Activated CD4-positive, alpha-beta T cell treated with anti-CD3 and anti-CD28 coated beads, Interleukin-2, Interleukin-6, amounts not matched to agents 100 ng/mL and 50 ng/mL, durations not matched to agents 16 hours and 8 hours (primary cell): ENCODE measurements at places on chromosomes 12 and 14.

- DNase-seq, result no peak
Measured at GRCh38 chr14:34536951-34537676, 2.4 kb downstream of the EAPP start.

- DNase-seq, result peak; percentile 86
Measured at GRCh38 chr12:67804168-67804567, 155.6 kb downstream of the DYRK2 start.

GRCh38 chr14:88225721-88226120 lies 97.3 kb downstream of the KCNK10 start:
- DNase-seq, result no peak

DNA sequence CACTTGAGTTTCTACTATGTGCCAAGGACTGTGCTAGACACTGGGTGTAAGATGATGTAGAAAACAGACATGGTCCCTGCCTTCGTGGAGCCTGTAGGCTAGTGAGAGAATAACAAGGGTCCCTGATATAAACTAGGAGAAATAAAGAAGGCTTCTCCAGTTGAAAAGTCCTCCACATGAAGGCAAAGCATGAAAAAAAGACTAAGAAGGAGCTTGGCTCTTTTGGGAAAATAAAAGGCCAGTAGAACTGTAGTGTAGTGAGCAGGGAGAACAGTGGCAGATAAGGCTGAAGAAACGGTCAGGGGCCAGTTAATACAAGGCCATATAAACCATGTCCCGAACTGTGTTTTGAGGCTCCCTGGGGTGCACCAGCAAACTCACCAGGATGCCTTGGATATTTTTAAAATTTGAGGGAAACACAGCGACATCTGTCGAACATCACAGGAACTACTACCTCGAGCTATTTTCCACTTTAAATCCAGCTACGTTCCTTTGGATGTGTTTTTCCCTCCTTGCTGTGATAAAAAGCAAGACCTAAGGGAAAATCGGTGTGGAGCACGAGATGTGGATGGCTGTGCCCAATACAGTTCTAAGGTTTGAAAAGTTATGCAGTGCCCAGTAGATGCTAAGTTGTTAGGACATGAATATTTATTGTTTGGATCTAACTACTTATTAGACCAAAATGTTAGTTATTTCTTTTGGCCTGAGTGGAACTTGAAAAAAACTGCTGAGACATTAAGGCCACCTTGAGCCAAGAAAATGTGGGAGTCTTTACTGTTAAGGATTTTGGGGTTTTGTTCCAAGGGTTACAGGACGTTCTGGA lies 8.5 kb upstream of the CFL2 start:
- DNase-seq, result peak; percentile 46

DNA sequence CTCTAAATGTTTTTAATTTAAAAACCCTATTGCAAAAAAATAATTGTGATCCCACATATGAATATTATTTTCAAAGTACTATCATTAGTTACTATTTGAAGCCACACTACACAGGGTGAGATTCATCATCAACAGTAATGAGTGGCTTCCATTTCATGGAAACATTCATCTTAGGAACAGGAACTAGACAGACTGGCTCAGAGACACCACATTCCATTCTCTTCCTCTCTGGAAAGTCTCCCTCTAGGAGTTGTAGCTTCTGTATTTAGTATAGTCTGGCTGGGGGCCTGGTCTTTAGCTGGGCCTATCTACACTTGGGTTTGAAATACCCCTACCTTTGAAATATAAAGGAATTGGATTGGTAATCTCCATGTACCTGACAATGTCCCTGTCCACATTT lies 6.2 kb upstream of the VDR start:
- no peak for DNase-seq

GRCh38 chr12:92988622-92989130 lies 59.6 kb upstream of the EEA1 start:
- DNase-seq, result no peak

DNA sequence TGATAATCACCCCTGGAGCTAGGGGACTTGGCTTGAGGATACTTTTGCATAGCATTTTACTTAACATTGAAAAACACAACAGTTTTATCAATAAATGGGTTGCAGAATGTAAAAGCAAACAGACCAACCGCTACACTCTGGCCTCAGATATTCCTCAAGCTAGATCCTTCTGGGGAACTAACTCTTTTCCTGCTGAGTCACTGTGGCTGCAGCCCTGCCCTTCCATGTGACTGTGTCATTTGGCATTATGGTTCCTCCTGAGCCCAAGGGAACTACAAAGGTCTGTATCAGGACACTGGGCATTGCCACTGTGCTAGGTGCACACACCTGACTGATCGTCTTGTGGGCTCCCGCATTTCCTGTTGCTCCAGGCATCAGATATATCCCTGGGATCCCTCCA lies 56.6 kb downstream of the TTC9 start:
- no peak for DNase-seq

DNA sequence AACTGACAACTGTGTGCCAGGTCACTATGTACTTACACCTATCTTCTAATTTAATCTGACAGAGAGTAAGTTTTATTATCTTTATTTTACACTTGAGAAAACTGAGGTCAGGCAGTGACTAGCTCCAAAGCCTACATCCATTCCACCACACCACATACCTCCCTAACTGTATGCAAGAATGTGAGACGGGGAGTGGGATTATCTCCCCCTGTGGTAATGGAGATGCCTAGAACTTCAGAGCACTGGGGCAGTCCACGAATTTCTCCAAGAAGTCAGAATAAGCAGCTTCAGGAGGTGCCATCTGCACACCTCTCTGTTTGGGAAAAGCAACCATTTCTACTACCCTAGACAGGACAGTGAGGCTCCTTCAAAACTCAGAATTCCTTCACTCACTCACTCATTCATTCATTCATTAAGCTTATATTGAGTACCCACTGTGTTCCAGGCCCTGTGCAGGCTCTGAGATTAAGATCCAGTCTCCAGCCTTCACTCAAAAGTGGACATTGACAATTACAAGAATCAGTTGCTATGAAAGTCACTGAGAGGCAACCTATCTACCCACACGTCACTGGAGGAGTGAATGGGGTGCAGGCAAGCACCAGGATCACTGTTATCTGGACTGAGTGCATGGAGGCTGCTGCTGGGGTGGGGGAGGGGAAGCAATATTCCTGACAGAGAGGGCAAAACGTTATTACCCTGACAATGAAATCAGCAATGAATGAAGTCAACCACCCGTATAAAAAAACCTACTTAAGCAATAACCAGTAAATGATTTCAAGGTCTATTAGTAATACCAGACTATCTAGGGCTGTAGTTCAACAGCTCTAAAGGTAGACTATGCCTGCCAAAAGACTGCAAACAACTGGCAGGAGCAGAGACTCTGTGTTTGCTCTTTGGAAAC lies 18.0 kb downstream of the SLC7A7 start:
- DNase-seq, result no peak

DNA sequence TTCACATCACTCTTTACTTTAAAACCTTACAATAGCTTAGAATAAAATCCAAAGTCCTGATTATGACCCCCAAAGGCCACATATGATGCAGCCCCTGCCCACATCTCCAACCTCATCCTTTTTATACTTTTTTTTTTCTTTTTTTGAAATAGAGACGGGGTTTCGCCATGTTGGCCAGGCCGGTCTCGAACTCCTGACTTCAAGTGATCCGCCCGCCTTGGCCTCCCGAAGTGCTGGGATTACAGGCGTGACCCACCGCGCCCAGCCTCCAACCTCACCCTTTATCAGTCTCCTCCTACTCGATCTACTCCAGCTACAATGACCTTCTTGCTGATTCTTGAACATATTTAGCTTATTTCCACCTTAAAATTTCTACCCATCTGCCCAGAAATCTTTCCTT lies 1.2 kb upstream of the MAPKAPK5 start:
- DNase-seq, result no peak

GRCh38 chr14:36684946-36685345 lies 23.3 kb downstream of the PAX9 start:
- no peak for DNase-seq

- no peak for DNase-seq
Measured at GRCh38 chr12:78519422-78519821, 345.2 kb upstream of the SYT1 start.

GRCh38 chr14:44403193-44403592 lies 103.9 kb downstream of the FSCB start:
- no peak for DNase-seq

GRCh38 chr12:104115587-104115975 lies 22.4 kb downstream of the NFYB start:
- no peak for DNase-seq

DNA sequence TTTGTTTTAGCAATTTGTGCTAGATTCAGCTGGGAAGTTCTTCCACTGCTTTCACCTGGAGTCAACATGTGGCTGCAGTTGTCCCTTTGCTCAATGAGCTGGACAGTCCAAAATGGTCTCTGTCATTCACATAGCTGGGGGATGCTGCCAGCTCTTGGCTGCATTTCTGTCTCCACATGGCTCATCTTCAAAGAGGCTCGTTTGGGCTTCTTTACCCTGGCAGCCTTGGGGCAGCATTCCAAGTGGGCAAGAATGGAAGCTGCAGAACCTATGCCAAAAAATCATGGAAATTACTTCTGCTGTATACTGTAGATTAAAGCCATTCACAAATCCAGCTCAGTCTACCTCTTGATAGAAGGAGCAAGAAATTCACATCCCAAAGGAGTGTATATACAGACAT lies 199.1 kb downstream of the SLC5A8 start:
- DNase-seq, result no peak

GRCh38 chr14:100261621-100262020 lies 22.7 kb downstream of the YY1 start:
- DNase-seq, result peak; percentile 84

GRCh38 chr12:6533923-6534694 lies at the start of gene GAPDH:
TSS of gene GAPDH (plus strand) at chr12:6534517. CDS start at chr12:6534833, 316 bp downstream.
- DNase-seq, result peak; percentile 96

DNA sequence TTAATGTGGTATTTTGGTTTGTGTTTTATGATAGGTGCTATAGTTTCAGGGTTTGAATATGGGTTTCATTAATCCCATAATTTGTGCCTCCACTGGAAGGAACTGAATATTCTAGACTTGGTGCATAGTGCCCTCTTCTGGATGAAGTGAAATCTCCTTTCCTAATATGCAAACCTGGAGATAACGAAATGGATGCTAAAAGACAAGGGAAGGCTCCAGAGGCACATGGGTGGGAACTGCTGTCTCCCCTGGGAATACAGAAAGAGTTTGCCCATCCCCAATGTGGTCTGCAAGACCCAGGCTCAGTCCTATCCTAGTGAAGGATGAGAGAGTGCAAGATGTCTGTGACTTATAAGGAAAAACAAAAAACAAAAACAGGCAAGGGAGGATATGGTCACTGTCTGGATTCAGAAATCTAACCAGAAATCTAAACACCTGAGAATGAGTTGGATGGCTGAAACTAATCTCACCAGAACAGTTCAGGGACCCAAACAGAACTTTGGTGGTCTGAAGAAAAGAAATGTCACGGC lies 142.3 kb upstream of the TMPO start:
- peak; percentile 66 for DNase-seq

DNA sequence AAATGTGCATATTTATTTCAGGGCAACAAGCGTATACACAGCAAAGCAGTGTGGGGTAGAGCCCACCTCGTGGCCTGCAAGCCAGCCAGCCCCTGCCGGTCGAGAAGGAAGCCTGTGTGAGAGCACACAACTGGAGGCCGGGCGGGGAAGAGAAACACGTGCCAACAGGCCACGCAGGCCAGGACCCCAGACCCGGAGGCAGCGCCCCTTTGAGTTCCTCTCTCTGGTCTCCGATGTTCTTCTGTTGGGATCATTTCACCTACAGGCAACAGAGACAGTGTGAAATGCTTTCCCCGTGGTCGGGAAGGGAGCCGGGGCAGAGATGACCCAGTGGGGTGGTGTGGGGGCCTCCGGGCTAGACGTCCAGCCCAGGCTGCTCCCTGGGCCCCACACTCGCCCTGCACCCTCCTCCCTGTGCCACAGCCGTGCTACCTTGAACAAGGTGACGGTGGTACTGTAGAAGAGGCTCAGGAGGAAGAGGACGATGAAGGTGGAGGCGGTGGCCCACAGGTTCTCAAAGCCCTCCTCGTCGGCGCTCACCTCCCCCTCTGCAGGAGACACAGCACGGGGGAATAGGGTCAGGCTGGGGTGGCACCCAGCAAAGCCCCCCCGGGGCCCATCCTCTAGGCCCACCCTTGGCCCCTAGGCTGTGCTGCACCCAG lies 325.5 kb downstream of the TMEM121 start:
- no peak for DNase-seq

GRCh38 chr12:11545484-11546330 lies 103.8 kb upstream of the ETV6 start:
- DNase-seq, result peak; percentile 74

GRCh38 chr12:52033446-52034140 lies 17.6 kb upstream of the NR4A1 start:
- no peak for DNase-seq

GRCh38 chr12:75444429-75445136 lies 36.0 kb upstream of the GLIPR1 start:
- DNase-seq, result no peak
